ENCODE measurements at places on chromosomes 13 and 19.

DNA sequence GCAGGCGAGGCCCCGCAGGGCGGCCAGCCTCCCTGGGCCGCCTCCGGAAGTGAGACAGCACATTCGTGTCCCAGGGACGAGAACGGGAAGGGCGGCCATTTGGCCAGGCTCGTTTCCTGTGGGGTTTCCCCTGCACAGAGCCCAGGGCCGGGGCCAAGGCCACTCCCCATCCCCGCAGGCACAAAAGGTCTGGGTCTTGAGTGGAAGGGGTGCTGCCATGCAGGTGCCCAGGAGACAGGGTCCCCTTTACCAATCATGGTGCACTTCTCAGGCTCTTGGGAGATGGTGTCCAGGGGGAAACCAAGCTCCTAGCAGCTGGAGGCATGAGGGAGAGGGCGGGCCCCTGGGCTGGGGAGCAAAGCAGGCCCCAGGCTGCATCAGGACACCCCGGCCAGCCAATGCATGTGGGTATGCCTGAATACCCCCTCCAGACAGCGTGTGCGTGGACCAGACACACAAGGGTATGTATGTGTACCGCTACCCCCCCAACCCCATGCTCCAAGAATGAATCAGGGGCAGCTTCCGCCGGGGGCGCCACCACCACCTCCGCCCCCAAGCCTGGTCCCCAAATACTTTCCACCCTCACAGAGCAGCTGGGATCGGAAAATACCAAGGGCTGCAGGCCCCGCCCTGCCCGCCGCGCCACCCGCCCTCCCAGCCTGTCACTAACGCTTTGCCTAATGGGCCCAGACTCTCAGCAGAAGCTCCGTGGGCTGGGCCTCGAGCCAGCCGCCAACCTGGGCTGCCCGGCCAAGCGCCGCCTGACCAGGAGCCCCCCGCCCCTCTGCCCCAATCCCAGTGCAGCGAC is 37.6 kb upstream of the NANOS3 start:
- DNase-seq: no peak

GRCh38 chr19:19224852-19225494 is 13.2 kb downstream of the NCAN start:
- peak; percentile 98 for DNase-seq

DNA sequence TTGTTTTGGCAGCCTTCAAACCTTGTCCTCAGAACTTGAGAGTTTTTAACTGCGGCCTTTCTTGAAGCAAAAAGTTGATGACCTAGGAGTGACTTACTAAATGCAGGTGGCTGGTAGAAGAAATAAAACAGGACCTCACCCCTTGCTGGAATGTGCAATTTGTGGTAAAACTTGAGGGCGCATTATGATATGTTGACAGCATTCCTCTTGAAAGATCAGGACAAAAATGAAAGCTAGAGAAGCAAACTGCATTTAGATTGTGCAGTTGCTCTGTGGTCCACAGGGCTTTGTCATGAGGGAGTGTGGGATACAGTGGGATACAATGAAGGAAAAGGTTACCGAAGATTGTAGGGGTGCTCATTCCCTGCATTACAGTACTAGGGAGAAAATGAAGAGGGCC is 504.2 kb downstream of the GPC6 start:
- no peak for DNase-seq

- no peak for DNase-seq
These were observed 1.1 kb downstream of the PDE4A start for GRCh38 chr19:10421240-10422045.

DNA sequence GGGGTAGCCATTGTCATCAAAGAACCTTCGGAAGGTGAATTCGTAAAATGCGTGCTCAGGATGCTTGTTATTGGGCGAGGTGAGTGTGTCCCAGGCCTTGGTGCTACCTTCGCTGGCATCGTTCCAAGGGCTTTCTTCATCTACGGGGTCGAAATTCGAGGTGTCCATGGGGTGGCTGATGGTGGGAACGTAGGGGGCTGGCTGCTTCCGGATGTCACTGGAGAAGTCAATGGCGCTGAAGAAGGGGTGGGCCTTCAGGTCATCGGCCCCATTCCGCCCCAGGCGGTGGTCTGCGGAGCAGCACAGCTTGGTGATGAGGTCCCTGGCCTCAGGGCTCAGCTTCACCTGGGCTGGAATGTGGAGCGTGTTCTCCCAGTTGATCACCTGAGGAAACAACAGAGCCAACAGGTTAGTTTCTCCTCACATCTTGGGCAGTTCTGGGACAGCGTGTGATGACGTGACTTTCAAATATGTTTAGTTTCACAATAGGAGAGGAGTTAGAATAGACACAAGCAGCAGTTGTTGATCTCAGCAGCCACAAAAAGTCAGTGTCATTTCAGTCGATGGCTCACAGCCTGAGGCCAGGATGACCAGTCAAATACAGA is 72.5 kb upstream of the XPO4 start:
- no peak for DNase-seq

- no peak for DNase-seq
These were observed 53.6 kb downstream of the LMO7 start for GRCh38 chr13:75689686-75690085.

DNA sequence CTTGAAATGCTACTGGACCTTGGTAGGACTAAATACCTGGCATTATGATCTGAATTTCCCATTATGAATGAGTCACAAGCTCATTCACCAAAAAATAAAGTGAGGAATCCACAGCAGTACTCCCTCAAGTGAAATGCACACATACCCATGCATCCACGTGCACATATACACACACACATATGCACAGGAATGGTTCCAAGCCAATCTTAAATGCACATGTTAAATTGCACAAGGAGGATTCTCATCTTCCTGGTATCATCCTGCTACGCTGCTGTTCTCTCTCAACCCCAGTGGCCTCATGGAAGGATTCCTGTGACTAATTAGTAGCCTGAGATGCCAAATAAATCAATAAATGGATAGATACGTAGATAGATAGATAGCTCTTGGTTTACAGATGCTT is 132.1 kb upstream of the KLF12 start:
- no peak for DNase-seq

DNA sequence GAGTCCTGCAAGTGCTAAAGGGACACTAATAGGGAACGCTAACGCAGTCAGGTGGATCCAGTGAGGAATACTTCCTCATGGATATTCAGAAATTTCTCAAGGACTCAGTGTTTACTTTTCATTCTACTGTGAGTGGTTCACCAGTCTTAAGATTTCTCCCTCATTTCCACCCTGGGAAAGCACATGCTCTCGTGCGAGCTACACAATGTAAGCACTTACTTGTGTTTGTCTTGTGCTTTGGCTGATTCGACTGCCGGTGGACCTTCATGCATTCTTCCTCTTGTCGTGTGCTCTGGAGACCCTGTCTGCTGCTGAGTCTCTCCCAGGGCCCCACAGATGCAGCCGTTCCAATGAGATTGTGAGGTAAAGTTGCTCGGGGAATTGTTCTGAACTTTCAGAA is 180.1 kb downstream of the NUFIP1 start:
- no peak for DNase-seq

- no peak for DNase-seq
These were observed 71.9 kb upstream of the UBL3 start for GRCh38 chr13:29922281-29922821.

DNA sequence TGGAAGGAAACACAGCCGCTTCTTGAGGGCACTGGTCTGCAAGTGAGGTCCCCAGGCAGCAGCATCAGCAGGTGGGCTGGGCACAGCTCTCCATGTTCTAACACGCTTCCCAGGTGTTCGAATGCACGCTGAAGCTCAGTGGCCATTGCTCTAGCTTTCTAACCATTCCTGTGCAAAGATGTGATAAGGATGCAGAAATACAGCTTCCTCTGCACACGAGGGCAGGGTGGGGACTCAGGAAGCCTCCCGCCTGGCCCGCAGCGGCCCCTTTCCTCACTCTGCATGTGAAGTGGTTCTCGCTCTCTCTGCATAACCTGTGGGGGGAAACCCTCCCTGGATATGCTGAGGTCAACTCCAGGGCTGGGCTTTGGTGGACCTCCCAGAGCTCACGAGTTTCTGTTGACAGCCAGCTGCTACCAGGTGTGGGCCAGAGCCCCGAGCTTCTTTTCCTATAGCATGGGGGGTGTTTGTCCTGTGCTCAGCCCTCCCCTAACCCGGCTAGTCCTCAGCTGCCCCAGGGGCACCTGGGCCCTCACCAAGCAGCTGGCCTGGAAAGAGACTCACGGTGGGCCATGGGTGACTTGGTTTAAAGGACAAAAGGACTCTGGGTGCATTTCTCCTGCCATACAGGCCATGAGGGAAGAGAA is 168.2 kb downstream of the TEX29 start:
- DNase-seq: no peak

GRCh38 chr13:20136781-20137703 is 23.8 kb downstream of the GJA3 start:
- no peak for DNase-seq

- no peak for DNase-seq
These were observed 219.9 kb downstream of the RFC3 start for GRCh38 chr13:34037636-34038540.

- DNase-seq: no peak
These were observed 24.6 kb downstream of the CCNE1 start for GRCh38 chr19:29836409-29836825.

DNA sequence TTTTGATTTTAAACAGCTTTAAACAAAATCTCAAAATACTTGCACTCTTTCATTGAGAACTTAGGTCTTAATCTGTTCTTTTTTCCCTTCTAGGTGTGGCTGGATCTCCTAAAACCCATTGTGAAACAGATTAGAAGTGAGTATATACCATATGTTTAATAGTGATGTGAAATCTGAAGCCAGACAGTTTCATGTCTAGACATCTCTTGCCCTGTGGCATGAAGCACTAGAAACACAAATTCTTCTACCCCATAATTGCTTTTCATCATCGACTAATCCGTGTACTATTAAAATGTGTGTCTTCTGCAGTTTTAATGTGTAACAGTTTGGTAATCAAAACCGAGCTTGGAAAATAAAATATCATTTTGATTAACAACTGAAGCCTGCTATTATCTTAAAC is 188.2 kb upstream of the RNF113B start:
- no peak for DNase-seq

DNA sequence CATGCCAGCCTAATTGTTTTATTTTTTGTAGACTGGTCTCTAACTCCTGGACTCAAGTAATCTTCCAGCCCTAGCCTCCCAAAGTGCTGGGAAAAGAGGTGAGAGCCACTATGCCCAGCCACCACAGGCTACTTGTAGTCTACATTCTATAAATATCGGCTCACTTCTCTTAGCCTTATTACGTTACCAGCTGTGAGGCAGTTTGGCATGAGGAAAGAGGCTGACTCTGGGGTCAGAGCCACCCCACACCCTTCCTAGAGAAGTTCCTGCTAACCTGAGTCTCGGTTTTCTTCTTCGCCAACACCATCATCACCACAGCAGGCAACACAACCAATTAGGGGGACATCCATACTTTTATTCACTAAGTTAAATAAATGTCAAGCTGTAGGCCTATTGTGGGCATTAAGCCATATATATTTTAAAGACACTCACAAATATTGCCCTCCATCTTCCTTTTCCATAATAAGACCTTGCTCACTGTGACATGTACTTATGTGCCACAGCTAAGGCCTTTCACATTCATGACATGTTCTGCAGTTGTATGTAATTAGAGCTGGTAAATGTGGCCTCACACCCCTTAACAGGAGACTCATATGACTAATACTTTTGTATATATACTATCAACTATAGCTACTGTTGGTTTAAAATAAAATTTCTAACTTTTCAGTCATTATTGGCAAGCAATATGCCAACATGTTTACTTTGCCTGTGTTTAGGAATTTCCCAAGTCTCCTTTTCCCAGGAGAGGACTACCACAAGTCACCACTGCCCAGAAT is 5.7 kb downstream of the SLC25A30 start:
- no peak for DNase-seq

DNA sequence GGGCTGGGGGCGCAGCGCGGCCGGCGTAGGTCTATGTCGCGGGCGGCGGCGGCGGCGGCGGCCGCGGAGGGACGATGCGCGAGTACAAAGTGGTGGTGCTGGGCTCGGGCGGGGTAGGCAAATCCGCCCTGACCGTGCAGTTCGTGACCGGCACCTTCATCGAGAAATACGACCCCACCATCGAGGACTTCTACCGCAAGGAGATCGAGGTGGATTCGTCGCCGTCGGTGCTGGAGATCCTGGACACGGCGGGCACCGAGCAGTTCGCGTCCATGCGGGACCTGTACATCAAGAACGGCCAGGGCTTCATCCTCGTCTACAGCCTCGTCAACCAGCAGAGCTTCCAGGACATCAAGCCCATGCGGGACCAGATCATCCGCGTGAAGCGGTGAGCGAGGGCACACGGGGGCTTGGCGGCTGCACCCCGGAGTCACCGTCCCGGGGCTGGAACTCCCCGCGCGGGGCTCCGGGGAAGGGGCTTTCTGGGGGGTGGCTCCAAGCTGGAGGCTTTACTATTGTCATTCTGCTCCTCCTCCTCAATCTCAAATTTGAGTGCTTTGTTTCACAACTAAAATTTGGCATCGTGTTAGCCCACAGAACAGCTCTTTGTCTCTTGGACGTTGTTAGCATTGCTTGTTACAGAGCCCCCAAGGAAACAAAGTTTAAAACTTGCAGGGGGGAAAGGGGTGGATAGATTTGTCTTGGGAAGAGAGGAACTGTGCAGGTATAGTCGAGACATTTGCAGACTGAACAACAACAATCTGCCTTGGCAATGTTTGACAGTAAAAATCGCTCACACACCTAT is 630 bp downstream of the RAP2A start:
- no peak for DNase-seq

DNA sequence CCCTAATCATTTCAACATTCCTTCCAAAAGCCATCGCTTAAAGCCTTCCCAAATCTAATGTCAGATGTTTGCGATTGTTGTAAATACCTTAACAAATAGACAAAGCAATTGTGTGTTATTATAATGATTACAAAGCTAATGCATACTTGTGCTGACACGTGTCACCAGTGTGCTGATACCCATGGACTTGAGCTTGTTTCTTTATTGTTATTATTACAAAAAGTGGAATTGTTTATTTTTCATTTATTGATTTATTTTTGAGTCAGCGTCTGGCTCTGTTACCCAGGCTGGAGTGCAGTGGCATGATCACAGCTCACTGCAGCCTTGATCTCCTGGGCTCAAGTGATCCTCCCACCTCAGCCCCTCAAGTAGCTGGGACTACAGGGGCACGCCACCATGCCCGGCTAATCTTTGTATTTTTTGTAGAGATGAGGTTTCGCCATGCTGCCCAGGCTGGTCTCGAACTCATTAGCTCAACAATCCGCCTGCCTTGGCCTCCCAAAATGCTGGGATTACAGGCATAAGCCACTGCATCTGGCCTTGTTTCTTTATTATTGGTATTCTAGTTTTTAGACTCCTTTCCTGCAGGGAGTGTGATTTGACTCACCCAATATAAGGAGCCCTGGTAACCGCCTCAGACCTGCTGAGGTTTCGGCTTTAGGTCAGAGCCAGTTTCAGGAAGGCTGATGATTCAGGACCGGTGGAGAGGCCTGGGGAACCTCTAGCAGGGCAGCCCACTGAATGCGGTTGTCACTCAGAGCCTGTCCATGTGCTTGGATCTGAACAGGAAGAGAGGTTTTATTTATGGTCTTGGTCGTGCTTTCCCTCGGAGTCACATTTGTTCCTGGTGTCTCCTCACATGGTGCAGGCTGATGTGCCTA is 2.1 kb upstream of the FBXO17 start:
- no peak for DNase-seq

- no peak for DNase-seq
These were observed 1.7 kb downstream of the IL4I1 start for GRCh38 chr19:49894879-49895565.

- no peak for DNase-seq
These were observed 4.8 kb upstream of the LAMP1 start for GRCh38 chr13:113292021-113292862.

Measured in D721Med (cell line).